ENCODE measurements at places on chromosomes 11 and 22.

DNA sequence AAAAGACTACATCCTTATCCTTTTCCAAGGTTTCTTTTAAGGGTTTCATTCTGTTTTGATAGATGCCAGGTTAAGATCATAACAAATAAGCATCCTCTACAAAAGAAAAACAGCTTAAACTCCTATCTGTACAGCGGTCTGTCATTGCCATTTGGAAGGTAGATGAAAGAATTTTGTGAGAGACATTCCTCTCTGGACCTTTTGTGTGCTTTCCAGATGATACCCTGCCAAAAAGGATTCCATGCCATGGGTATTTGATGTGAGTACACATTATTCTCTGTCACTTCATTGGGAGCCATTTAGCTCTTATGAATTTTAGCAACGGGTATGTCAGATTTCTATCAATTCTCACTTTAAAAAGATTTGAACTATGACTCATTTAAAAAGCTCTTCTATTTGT, 153.7 kb downstream of the GRIA4 start:
- DNase-seq: no peak

DNA sequence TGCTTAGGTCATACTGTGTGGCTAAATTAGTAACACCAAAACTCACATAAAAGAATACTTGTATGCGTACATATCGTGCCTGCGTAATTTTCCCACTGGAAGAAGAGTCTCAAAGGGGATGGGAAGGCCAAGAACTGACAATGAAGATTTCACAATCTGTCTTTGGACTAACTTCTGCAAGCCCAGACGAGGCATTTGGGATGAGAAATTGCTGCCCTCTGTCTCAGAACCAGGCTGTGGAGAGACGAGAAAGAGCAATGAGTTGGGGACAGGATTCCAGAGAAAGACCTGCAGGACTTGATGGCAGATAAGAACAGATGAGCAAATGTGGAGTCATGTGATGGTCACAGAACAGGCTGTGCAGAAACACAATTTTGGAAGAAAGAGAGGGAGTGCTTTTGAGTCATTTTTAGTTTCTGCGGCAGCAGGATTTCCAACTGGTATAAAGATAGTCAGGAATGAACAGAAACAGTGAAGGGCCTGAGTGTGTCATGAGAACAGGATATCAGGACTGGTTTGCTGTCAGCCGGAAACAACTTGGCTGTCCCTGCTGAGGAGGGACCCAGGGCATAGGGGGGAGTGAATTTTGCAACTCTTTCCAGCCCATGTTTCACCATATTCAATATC, 82.7 kb upstream of the CTSC start:
- no peak for DNase-seq

DNA sequence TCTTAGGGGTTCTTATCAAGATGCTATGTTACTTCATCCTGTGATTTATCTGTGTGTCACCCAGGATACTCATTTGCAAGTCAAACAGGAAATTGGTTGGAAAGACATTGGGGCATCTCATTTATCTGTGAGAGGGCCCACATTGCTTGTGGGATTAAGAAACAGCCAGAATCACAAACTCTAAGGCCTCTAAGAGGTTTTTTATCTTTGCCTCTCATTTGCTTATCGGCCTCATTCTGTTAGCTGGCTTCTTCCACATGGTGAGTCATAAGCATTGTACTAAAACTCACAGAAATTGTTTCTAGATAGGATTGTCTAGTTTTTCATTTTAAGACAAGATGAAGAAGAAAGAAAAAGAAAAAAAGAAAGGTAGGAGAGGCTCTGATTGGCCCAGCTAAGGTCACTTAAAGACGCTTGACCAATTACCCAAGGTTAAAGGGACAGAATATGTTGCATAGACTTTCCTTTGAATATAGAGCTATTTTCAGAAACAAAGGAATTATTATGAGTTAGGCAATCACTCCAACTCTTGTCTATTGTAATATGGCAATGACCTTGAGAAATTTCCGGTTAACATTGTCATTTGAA, 121.9 kb downstream of the ARHGAP42 start:
- no peak for DNase-seq

- DNase-seq: no peak
These were observed 75.7 kb upstream of the INCENP start for GRCh38 chr11:62048100-62048499.

DNA sequence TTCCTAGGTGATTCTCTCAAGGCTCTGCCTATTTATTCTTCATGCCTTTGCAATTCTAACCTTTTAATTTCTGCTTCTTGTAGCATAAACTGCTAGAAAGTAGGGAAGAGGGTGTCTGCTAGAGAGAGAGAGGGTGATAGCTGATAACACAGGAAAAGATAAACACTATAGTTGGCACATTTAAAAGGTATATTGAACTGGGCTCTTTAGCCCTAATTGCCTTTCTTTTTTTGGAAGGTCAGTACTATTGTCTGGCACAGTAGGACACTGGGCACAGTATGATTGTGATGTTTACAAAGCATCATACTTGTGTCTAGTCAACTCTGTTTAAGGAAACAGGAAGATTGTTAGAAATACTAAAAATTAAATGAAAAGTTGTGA, 33.3 kb downstream of the TEAD1 start:
- no peak for DNase-seq

GRCh38 chr11:44936525-44936924, 14.2 kb downstream of the TP53I11 start:
- DNase-seq: peak; percentile 78

- no peak for DNase-seq
These were observed 57.2 kb upstream of the PRDM11 start for GRCh38 chr11:45089251-45089650.

GRCh38 chr22:37485395-37486223, 575 bp downstream of the MFNG start:
- DNase-seq: no peak

- DNase-seq: no peak
These were observed 23.9 kb downstream of the MOB2 start for GRCh38 chr11:1462698-1462975.

GRCh38 chr11:12413141-12414052, 36.0 kb downstream of the PARVA start:
- DNase-seq: no peak

- DNase-seq: no peak
These were observed 7.7 kb upstream of the NCR3LG1 start for GRCh38 chr11:17343907-17344306.

- DNase-seq: no peak
These were observed 30.1 kb downstream of the SYT9 start for GRCh38 chr11:7281809-7282208.

GRCh38 chr22:44638971-44639760, 62.8 kb upstream of the PRR5 start:
- DNase-seq: no peak

DNA sequence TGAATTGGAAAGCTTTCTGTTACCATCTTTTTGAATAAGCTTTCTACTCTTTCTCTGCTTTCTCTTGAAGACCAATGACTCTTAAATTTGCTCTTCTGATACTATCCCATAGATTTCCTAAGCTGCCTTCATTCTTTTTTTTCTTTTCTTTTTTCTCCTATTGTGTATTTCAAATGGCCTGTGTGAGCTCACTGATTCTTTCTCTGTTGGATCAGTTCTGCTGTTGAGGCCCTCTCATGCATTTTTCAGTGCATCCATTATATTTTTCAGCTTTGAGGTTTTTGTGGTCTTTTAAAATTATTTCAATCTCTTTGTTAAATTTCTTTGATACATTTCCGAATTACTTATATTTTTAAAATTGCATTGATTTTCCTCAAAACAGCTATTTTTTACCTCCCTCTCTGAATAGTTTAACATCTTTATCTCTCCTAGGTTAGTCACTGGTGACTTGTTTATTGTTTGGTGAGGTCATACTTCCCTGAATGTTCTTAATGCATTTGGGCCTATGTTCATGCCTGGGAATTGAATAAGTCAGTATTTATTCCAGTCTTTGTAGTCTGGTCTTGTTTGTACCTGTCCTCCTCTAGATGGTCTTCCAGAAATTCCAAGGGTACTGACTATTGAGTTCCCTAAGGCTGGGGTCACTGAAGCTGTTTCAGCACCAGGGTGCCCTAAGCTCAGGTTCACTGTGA, 110.6 kb upstream of the SERPIND1 start:
- no peak for DNase-seq

GRCh38 chr11:112785149-112785548, 176.1 kb upstream of the NCAM1 start:
- DNase-seq: no peak

DNA sequence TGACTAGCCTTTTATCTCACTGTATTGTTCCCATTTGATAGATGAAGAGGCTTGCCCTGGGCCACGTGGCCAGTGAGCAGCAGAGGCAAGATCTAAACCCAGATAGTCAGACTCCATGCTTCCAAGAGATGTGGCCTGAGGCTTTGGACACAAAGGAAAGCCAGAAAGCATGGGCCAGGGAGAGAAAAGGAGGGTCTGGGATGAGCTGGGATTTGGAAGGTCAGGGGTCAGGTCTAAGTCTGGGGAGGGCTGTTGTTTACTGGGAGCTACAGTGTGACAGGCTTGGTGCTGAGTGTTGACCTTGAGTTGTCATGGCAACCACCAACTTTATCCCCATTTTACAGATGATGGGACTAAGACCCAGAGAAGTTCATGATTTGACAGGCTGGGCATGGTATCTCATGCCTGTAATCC, 2.1 kb downstream of the SLC35E4 start:
- no peak for DNase-seq

DNA sequence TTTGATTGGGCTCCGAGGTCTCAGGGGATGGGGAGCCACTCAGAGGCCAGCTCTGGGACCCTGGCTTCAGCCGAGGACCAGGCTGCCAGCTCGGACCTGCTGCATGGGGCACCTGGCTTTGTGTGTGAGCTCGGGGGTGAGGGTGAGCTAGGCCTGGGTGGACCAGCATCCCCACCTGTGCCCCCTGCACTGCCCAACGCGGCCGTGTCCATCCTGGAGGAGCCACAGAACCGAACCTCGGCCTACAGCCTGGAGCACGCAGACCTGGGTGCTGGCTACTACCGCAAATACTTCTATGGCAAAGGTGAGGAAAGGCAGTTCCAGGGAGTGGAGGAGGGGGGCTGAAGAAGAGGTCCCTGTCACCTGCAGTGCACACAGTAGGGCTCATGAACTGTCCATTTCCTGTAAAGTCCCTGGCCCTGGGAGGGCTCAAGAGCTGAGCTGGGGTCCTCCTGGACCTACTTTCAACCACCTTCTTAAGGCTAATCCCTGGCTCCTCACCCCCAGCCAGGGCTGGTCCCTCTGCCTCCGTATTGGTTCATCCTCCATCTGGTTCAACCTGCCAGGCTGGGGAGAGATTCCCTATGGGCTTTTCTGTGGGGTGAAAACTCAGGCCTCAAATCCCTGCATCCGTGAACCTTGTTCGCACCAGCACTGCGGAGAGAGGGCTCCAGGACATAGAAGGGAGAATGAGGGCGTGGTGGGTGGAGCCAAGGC, 3.6 kb downstream of the SIPA1 start:
- no peak for DNase-seq

GRCh38 chr11:36930256-36930655, 332.2 kb upstream of the RAG2 start:
- no peak for DNase-seq

All from T-helper 1 cell (primary cell).